Putamen (tissue), 1 donor: ENCODE measurements at places on chromosomes 16 and 17.

DNA sequence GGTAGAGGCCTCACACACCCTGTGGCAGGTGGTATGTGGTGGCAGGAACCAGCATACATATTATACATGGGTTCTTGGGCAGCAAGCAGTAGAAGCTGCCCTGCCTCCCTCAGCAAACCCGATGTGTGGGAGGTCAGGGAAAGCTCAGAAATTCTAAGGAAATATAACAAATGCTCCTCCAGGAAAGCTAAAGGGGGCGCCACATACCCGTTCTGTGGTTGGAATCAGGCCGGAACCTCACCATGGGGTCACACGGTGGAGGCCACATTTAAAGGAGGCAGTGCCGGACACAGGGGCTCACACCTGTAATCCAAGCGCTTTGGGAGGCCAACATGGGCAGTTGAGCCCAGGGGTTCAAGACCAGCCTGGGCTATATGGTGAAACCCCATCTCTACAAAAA is 12.4 kb upstream of the KATNB1 start:
- no peak for DNase-seq

- no peak for DNase-seq
These were observed 386.4 kb upstream of the TNRC6C start for GRCh38 chr17:77572065-77572601.

DNA sequence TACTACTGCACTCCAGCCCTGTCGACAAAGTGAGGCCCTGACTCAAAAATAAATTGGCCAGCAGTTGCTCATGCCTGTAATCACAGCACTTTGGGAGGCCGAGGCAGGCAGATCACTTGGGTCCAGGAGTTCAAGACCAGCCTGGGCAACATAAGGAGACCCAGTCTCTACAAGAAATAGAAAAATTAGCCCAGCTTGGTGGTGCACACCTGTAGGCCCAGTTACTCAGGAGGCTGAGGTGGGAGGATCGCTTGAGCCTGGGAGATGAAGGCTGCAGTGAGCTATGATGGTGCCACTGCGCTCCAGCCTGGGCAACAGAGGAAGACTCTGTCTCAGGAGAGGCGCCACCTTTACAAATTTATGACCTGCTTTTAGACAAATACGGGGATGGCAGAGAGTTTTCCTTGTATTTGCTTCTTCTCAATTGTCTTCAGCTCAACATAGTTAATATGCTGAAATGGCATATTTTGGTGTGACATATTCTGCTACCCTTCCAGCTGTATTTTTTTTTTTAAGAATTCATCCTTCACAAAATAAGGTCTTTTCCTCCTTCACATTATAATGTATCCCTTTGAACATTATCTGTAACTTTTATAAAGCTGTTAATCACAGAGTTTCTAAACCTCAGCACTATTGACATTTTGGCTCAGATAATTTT is 21.1 kb upstream of the YPEL2 start:
- no peak for DNase-seq

DNA sequence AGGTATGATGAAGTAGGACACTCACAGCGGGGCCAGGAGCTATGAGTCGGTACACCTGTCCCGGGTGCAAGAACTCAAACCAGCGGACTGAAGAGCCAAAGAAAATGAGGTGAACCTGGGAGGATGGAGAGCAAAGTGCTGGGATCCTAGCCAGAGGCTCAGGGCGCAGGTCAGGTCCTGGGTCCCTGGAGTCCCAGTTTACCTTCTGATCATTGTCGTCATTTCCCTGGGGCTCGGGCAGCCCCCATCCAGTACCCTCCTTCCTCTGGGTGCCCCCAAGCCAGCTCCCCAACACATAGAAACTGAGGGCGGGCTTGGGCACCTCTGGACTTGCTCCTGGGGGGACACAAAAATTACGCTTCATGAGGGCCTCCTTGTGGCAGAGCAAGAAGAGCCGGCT is 16.2 kb downstream of the CTC1 start:
- DNase-seq: no peak

- DNase-seq: no peak
These were observed 55.9 kb downstream of the LDHD start for GRCh38 chr16:75060723-75061122.
